SK-N-DZ (cell line): ENCODE measurements at places on chromosomes 6 and 20.

DNA sequence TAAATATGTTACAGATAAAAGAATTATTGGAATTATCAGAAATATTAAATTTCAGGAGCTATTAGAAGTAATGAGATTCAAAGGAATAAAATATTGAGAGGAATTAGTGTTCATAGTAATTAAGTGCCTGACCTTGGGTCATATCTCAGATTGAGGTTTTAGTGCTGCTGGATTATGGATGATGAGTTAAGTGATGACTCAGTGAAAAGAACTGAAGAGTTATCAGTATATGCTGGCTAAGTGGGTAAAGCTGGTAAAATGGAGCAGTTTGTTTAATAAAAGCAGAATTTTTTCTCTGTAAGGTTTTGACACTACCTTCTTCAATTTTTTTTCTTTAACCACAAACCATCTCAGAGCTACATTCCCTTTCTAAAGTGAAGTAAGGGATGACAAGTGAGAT, 206.7 kb downstream of the MANEA start:
- DNase-seq = no peak

DNA sequence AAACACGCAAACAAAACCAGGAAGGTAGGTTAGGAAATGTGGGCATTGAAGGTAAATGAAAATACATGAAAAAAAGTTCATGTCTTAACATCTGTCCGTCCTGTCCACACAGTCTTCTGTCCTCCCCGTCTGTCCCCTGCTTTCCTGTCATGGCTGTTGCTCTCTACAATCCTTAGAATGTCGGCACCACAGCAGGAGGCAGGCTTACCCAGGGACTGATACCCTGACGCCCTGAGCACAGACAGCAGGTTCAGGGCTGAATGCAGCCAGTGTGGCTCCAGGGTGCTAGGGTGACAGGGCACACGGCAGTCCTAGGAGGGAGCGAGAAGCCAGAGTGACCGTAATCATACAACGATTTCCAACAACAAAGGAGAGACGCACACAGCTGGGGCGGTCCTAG, 123.7 kb downstream of the IRF4 start:
- no peak for DNase-seq

DNA sequence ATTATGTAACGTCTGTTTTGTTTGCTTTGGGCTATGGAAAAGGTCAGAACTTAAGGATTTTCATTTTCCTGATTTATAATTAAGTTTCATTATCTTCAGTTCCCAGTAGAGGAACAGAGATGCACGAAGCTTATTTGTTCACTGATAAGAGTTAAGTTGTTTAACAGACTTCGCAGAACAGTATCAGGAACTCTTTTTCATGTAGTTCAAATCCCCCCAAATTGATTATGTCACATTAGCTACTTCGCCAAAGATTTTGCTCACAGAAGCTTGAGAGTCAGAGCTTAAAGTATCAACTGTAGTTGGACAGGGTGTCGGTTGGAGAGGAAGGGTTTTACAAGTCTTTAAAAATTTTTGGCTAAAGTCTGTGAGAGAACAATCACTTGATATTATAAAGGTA, 43.4 kb downstream of the ZHX3 start:
- no peak for DNase-seq

GRCh38 chr6:14259594-14260152, 142.1 kb downstream of the CD83 start:
- DNase-seq = peak; percentile 56

DNA sequence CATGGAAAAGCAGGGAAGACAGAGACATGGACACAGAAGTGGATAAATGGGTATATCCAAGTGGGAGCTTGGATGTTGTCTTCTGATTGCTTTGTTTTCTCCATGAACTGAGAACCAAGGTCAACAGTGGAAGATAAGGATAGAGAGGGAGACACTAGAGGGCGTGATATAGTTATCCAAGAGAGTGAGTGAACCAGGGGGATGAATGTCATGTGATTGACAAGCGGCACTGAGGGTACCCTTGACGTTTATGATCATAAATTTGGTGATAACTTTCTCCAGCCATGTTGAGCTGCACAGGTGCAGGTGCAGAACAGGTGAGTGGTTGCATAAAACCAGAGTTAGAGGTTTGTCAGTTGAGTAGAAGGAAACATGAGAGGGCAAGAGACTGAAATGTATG, 20.7 kb downstream of the EBF4 start:
- DNase-seq = no peak

DNA sequence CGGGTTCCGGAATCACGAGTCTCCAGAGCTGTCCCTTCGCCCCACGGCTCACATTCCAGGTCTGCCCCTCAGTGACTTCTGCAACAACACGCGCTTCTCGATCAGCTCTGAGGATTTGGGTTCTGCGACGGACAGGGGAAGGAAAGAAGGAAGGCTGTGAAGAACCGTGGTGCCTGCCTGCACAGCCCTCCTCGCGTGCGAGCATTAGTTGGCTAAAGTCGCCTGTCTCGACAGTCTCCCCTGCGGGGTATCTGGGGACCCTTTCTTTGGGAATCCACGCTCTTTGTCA, 23.1 kb downstream of the VPS52 start:
- no peak for DNase-seq

GRCh38 chr20:1776681-1777475, 118.3 kb upstream of the SIRPA start:
- DNase-seq = peak; percentile 80

DNA sequence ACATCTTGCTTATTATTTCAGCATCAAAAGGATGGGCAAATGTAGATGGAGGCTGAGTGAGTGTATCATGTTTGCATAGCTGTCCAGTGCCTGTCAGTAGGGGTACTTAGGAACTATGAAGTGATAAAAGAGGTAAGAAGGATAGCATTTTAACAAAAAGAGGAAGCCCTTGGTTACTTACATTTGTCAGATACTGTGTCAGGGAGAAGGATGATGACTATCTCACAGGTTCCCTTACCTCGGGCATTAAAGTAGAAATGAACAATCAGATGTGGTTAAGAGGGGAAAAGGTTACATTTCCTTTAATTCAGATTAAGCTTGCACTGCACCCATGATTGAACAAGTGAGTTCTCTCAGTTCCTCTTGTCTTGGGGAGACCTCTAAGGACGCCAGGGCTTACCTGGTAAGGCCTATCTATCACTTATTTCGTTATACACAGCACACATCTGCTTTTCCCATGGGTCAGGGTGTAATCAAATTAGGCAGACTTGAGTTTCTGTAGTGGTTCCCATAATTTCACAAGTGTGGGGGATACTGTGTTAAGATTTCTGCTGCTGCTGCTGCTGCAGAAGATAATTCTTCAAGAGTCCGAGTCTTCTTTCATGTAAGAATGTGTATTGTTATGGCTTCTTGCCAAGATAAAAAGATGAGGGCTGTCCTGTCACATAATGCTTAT, 4.5 kb downstream of the FOXO3 start:
- DNase-seq = peak; percentile 73

- no peak for DNase-seq
These were observed 12.8 kb downstream of the TPD52L2 start for GRCh38 chr20:63877755-63878470.

DNA sequence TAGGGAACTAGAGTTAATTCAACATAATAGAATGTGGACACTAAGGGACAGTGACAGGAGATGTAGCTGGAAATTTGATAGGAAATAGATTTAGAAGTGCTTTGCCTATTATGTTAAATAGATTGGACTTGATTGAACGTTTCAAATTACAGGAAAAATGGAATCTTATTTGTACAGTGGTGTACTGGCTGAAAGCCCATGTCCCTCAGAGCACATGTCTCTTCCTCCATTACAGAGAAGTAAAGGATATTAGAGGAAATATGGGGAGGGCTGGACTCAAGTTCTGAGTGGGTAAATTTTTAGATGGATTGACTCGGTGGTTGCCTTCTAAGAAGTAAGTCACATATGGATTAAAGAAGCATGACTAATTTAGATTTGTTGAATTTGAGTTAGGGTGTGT, 11.4 kb downstream of the PKIB start:
- peak; percentile 76 for DNase-seq

DNA sequence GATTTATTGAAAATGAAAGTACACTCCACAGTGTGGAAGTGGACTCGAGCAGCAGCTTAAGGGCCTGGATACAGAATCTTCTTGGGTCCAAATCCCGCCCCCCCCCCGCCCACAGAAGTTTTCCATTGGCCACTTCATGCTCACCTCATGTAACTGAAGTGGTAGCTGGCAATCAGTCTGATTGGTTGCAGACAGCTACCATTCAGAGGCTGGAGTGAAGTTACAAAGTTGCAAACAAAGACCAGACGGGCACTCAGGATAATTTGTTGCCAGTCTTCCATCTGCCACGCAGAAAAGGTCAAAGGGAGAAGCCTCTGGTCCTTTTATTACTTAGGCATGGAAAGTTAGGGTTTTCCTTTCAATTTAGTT, 25.8 kb upstream of the FABP7 start:
- no peak for DNase-seq

DNA sequence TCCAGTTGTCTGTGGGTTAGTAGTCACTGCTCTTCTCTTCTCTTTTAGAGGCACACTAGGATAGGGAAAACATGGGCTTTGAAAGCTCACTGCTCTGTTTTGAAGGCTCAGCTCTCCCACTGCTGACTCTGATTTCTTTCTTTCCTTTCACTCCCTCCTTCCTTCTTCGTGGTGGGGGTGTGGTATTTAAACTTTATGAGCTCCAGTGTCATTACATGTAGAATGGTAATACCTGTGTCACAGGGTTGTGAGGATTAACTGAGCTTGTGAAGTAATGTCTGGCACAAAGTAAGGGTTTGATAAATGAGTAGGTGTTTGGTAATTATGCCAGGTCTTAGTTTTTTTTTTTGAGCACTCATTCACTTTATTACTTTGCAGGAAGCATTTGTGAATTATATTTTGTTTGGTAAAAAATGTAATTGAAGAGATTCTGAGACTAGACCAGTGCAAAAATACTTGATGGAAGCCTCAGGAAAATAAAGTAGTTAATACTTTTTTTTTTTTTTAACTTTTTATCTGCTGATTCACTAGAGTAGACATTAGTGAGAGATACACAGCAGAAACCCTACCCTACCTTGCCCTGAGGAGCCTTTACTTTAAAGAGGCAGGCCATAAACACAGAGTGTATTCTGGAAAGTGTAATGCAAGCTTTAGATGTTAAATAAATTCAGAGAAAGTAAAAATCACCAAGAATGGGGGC, 17.3 kb downstream of the SMAP1 start:
- no peak for DNase-seq

DNA sequence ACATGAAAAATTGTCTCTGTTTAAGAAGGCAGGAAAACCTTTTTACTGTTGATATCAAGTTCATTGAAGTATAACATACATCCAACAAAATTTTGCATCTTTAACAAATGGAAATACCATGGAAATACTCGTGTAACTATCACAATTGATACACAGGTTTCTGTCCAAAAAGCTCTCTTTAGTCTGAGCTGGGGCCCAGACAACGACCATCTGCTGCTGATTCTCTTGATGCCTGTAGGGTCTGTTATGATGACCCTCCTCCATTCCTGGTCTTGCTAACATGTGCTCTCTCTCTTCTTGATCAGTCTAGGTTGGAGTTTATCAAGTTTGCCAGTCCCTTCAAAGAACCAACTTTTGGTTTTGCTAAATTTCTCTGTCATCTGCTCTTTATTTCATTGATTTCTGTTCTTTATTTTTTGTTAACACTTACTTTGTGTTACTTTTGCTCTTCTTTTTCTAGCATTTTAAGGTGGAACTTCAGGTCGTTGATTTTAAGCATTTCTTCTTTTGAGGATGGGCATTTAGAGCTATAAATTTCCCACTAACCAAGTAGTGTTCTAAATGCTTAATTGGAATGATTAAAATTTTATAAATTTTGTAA, 116.8 kb downstream of the PSMB1 start:
- no peak for DNase-seq

- no peak for DNase-seq
These were observed 58.8 kb upstream of the ZNF831 start for GRCh38 chr20:59104831-59105230.

GRCh38 chr6:168387911-168388310, 53.1 kb upstream of the SMOC2 start:
- no peak for DNase-seq

DNA sequence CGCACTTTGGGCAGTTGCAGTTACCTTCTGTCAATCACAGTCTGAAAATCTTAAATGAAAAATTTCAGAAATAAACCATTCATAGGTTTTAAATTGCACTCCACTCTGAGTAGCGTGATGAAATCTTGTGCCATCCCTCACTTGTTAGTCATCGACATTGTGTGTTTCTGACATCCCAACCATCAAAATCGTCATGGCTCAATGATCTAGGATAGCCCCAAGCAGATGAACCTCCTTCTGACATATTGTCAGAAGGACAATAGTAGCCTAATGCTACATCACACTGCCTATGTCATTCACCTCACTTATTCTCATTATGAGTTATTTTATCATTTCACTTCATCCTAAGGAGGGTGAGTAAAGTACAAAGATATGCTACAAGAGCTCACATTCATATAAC, 284.8 kb downstream of the PTPRK start:
- DNase-seq = no peak

- DNase-seq = no peak
These were observed 18.1 kb upstream of the ZBP1 start for GRCh38 chr20:57638173-57638894.

DNA sequence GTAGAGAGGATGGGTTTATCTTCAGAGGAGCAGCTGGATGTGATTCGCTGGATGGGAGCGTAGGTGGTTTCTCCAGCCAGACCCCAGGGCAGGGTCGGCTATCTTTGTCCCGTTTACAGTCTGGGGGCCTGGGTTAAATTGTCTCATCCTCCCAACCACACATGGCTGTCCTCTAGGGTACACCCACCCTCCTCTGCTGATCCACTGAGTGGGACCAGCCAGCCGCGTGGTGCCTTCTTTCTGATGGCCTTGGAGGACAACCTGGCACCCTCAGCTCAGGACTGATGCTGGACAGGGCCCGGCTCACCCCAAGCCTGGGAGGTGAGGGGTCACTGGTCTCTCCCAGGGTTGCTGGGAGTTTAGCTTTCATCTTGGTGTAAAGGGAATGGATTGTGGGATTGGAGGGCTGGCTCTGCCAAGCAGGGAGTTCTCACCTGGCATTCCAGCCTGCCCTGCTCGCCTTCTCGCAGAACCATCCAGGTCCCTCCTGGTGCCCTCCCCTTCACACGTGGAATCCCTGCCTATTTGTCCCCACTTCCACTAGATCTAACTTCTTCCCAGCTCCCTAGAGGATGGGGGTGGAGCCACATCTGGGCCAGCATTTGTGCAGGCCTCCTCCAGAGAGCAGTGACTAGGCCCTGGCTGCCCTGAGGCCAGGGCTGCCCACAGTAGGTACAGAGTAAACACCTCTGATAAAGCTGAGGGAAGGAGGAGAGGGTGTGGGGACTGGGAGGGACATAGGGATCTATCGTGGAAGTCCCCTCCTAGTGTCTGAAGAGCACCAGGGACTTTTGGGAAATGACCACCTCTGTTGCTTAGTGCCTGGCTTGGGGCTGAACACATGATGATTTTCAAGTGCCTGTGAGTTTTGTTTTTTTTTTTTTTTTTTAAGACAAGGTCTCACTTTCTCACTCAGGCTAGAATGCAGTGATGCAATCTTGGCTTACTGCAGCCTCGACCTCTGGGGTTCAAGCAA, 1.6 kb downstream of the ITPR3 start:
- no peak for DNase-seq

- no peak for DNase-seq
These were observed 973.6 kb downstream of the EYS start for GRCh38 chr6:64733433-64733832.

- DNase-seq = no peak
These were observed 125.1 kb downstream of the ZNF217 start for GRCh38 chr20:53468587-53468986.
